ENCODE measurements at places on chromosomes 3 and 15.
A peak's percentile ranks its signal among the peaks of the same experiment; 100 is the strongest.

GRCh38 chr15:70491201-70491621 lies 272.1 kb downstream of the UACA start:
- no peak for DNase-seq

DNA sequence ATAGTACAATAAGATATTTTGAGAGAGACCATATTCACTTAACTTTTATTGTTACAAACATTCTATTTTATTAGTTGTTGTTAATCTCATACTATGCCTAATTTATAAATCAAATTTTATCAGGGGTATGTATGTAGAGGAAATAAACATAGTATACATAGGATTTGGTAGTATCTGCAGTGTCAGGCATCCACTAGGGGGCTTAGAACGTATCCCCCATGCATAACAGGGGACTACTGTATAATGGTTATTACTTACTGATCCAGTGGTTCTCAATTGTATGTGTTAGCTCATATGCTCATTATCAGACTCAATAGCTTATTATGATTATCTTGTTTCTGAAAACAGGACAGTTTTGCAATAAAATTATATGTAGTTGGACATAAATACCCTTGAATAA lies 27.6 kb downstream of the CMC1 start:
- no peak for DNase-seq

DNA sequence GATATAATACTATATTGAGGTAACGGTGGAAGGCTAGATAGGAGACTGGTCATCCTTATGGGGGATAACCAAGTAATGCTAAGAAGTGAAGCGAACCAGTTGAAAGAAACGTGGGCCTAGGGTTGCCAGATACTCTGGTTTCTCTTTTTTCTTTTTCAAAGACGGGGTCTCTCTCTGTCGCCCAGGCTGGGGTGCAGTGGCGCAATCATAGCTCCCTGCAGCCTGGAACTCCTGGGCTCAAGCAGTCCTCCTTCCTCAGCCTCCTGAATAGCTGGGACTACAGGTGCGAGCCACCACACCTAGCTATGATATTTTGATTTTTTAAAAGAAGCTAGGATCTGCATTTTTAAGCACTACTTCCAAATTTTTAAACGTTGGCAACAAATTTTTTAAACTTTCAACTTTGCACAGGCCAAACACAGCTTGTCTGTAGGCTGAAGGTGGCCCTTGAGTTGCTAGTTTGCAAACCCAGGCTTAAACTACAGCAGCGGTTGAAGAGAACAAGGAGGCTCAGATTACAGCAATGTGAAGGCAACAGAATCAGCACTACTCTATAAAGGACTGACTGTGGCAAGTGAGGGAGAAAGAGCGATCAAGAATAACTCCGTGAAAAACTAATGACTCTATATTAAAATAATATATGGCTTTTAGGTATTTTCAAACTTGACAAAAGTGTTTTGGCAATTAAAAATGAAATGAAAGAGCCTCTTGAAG lies 1.2 kb upstream of the RUBCN start:
- no peak for DNase-seq

DNA sequence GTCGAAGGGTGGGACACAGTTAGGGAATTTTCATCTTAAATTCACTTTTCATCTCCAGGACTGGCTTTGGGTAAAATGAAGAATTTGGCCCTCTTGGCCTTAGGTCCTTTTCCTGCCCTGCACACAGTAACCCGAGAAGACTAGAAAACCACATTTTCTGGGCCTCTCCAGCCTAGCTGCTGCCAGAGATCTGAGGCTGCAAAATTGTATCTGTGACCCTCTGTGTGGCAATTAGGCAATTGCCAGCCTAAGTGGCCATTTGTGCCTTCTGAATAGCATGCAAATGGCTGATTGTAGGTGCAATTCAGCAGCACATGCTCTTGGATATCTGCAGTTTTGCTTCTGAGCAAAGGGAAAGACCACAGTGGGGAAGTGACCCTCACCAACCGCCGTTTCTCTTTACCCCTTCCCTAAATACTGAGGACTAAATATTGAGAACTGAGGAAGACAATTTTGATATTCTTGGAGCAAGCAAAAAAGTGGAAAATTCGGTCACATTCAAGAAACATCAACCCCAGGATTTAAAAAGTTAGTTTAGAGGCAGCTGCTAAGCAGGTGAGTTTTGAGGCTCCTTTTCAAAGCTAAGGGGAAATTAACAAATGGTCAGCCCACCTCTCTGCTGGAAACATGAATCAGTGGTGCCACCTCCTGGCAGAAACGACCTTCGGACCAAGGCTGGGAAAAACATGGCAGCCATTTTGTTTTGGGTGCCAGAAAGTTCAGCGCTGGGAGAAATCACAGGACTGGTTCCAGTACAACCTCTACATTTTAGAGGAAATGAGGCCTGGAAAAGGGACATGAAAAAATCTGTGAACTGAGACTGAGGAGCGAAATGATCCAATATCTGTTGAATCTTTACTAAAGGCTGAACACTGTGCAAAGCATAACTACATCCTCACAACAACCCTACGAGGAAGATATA lies 56.6 kb upstream of the PRTG start:
- peak; percentile 32 for DNase-seq

DNA sequence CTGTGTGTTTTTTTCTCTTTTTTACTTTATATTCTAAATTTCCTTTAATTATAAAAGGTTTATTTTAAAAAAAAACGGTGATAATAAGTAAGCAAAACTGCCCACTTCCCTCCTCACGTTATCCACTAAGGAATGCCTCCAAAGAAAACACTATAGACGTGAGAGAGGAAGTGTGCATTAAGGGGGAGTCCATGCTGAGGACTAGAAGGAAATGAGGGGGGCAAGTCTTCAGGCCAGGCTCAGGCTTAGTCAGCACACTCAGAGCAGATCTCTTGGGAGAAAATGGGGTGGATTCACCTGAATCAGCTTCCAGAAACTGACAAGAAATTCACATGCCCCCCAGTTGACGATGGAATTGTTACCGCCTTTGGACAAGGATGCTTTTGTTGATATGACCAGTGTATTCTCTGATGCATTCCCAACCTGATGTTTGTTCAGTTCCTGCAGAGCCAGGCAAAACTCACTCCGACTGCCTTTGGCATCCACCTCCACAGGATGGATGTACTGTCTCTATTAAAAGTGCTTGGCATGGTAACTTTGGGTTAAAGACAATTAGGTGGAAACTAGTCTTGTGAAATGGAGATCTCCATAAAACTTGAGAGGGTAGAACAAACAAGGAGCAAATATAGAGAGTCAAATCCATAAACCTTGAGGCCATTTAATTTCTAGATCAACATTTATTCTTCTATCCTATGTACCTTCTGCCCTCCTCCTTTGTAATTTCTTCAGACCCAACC lies 167.8 kb downstream of the MYRIP start:
- DNase-seq: no peak

DNA sequence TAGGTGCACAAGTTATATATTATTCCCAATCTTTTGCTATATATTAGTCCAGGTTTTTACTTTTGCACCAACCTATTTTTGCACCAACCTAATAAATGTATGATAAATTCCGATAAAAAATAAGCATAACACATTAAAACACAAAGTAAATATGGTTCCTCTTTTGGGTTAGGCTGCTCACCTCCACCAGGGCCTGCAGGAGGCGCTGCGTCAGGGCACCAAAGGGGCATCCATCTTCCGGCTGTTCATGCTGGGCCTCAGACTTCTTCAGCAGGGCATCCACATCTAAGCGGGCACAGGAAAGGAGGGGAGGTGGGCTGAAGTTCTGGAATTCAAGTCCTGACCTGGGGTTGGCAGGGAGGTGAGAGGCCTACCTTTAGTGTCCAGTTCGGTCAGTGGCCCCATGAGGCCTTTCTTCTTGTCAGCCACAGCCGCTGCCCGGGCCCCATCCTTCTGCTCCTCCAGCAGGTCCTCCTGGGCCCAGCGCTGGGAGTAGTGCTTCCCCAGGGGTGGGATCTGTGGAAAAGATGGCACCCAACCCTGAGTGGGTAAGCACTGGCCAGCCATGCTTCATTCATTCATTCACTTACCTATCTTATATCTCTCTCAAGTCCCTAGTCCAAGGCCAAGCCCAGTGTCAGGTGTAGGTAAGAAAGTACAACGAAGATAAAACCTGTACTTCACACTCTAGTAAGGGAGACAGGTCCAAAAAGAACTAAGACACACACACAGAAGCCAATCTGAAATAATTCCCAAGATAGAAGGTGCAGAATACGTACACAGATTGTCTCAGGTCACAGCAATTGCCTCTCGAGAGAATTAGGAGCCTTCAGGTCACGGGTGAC lies 5.2 kb downstream of the TADA3 start:
- DNase-seq: no peak

DNA sequence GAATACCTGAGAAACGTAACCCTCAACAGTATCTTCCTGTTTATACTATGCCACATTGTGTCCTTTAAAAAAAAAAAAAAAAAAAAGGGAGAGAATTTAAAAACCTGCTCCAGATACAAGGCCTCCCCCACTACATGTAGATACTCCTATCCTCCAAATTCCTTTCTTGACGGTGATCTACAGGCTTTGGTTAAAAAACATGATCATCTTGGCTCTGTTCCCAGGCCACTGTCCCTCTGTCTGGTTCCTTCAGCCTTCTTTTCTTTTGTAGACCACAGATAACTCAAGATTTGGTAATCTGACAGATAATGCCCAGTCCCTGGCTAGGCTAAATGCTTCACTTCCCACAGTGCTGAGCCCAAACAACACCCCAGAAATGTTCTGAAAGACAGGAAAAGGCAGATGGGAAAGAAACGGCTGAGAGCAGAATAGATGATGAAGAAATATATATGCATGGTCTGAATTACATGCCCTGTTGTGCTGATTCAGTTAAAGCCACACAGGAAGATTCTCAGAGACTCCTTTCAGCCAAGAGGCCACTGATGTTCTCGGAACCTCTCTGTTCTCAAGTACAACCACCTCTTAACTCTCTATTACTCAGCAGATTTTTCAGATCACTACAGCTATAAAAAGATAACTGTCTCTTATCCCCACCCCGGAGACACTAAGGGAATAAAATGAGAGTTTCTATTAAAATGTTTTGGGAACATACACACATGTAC lies 48.3 kb downstream of the NPTN start:
- no peak for DNase-seq

DNA sequence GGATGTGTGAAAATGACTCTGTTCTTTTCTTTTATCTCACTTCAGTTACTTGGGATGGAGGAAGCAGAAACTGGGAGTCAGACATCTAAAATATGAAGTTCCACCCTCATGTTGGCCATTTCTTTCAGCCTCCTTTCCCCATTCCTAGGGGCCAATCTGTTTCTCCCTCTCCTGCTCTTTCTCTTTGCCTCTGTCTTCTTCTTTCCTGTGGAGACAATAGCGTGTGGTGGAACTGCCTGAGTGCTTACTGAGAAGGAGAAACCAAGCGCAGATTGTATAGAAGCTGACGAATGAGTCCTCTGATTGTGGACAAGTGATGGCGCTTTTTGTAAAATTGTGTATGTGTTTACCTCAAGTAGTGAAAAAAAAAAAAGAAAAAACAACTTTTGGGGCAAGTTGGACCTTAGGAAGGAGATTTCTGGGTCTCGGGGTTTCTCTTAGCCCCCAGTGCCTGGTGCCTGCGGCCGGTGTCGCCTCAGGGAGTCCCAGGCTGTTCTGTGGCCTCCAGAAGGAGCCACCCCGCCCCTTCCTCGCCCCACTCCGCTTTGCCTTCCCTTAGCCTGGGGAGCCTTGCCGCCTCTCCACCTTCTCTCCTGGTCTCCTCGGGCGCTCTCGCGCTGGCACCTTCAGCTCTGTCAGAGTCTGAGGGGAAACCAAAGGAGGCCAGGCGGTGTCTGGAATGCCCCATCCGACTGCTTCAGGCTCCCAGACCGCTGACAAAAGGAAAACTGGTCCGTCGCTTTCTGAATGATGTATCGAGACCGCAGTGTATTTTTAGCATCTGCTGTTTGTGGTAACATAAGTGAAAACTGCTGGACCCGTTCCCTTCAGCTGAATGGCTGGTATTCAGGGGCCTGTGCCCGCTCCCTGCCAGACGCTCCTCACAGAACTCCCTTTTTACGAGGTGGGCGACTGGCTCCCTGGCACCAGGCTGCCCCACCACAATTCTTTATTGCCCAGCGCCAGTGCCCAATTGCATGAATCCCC lies 30.1 kb downstream of the SCG5 start:
- no peak for DNase-seq
